Activated T-cell treated with anti-CD3 and anti-CD28 coated beads for 1 hour (primary cell): ENCODE measurements at places on chromosomes 16 and 17.

DNA sequence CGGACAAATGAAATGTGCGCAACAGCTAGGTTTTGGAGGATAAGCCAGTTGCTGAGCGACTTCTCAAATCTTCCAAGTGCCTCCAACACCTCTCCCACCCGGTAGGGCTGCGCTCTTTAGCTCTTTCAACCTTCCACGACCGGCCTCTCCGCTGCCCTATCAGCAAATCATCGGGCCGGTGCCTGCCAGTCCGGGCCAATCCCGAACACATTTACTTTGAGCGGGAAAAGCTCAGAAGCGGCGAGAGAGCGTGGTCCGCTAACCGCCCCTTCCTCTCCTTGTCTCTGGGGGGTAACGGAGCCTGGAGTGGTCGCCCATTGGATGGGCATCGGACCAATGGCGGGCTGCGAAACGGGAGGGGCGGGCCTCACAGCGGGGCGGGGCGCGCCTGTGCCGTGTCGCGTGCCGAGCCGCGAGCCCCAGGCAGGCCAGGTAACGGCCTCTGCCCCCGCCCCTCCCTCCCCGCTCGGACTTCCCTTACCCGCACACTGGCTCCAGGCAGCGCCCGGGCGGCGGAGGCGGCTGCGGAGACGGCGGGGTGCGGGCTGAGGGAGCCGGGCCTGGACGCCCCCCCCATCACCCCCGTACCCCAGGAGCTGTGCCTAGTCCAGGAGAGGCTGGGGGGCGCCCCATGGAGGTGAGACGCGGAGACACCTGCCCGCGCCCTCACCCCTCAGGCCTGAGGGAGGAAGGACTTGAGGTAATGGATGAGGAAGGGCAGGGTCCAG, at the start of gene MEIOC:
Gene MEIOC (plus strand): TSS at position 486 of the 728 bp plus-strand sequence. CDS start 146 bp downstream, at position 632.
- no peak for DNase-seq

GRCh38 chr16:88907768-88908167, 41.3 kb upstream of the PABPN1L start:
- DNase-seq, result no peak

GRCh38 chr16:72066747-72067146, 3.7 kb downstream of the HPR start:
- no peak for DNase-seq

GRCh38 chr16:82454566-82454965, 172.2 kb upstream of the CDH13 start:
- no peak for DNase-seq

DNA sequence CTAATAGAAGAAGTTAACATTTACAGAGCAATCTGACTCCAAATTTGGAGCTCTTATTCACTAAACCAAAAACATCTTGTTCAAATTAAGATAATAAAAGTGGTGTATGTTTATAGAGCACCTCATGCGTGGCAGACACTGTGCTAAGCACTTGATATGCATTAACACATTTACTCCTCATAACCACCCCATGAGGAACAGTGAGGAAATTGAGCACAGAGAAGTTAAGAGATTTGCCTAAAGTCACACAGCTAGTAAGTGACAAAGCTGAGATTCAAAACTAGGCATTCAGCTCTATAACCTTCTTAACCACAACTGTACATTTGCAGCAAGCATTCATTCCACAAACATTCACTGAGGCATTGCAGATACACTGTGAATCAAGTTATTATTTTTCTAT, 94.0 kb downstream of the VAT1L start:
- no peak for DNase-seq

DNA sequence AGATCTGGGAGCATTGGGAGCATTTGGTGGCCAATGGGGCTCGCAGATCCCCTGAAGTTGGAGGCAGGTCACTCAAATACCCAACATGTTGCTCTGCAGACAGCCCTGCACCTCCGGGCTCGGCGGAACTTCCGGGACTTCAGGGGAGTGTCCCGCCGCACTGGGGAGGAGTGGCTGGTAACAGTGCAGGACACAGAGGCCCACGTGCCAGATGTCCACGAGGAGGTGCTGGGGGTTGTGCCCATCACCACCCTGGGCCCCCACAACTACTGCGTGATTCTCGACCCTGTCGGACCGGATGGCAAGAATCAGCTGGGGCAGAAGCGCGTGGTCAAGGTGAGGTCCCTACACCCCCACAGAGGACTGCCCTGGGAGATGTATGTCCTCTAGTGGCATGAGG, 16.4 kb downstream of the MVP start:
- no peak for DNase-seq

- DNase-seq, result no peak
These were observed 20.7 kb downstream of the PSMB3 start for GRCh38 chr17:38773258-38773657.

- DNase-seq, result no peak
These were observed 124.5 kb upstream of the MAF start for GRCh38 chr16:79725051-79725450.

DNA sequence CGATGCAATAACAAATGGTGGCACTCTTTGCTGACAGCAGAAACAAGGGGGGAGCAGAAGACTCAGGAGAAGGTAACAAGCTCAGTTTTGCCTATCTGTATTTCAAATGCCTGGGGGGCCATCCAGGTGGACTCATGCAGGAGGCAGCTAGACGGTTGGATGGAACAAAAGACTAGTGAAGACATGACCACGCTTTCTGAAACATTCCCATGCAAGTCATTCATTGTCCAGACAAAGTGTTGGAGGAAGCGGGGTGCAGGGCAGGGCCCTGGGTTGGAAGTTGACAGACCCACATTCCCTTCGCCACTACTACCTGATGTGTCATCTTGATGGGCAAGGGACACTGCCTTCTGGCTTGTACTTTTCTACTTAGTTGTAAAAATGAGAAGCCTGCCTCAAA, 29.8 kb upstream of the CRYBA1 start:
- no peak for DNase-seq

DNA sequence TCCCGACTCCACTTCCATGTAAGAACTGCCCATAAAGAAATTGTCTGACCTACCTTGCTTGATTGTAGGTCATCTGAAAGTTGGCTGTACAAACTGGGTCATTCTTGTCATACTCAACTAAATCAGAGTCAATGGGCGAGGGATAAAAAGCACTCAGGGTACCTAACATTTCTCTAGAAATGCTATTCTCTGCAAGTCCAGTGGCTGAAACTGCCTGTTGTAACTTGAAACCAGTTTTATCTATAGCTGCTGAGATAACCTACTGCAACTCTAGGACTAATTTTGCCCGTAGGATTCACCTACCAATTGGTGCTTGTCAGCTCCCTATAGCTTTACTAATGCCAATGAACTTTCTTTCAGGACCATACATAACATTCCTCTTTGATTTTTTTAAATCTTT, 100.1 kb upstream of the GRIN2A start:
- no peak for DNase-seq

DNA sequence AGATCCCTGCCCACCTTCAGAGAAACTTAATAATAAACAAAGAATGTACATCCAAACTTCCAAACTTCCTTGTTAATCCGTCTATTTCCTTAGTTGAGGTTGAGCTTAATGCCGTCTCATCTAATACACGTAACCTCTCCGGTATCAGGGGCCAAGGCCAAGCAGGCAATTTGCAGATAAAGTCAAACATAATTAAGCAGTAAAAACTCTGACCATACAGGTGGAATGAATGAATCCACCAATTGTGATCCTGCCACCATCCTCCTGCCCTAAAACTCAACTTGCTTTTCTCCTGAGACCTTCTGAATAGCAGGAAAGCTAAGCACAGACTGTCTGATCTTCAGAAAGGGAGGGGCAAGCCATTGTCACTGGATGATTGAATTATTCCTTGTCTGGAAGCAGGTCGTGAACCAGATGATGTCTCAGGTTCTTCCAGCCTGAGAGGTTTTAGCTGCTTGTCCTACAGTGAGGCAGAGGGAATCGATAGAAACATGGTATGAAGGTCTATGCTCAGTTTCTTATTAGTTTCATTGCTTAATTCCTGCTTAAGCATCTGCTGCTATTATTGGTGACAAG, 1111.8 kb upstream of the EEF2KMT start:
- DNase-seq, result no peak

GRCh38 chr16:56348168-56349085, 76.9 kb downstream of the AMFR start:
- DNase-seq, result no peak

DNA sequence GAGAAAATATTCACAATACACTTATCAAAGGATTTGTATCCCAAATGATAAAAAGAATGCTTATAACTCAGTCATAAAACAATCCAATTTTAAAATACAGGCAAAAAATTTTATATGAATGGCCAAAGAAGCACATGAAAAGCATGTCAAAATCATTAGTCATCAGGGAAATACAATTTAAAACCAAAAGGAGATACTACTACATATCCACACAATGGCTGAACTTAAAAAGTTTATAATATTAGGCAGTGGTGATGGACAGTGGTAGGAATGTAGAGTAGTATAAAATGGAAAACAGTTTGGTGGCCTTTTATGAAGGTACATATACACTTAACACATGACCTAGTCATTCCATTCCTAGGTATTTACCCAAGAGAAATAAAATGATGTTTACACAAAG, 12.2 kb downstream of the CMC2 start:
- DNase-seq, result no peak

DNA sequence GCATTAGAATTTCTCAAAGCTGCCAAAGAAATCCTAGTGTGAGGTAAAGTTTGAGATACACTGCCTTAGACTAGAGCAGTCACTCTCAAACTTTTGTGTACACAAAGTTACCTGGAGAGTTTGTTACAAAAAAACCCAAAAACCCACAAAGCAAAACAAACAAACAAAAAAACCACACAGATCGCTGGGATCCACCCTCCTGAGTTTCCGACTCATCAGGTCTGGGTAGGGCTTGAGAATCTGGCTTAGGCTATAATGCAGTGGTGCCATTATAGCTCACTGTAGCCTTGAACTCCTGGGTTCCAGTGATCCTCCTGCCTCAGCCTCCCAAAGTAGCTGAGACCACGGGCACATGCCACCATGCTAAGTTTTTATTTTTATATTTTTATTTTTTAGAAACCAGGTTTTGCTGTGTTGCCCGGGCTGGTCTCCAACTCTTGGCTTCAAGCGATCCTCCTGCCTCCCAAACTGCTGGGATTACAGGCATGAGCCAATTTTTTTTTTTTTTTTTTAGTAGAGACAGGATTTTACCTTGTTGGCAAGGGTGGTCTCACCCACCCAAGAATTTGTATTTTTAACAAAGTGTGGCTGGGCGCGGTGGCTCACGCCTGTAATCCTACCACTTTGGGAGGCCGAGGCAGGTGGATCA, 22.3 kb upstream of the SMG1 start:
- DNase-seq, result no peak

- DNase-seq, result no peak
These were observed 135.6 kb downstream of the AIPL1 start for GRCh38 chr17:6299275-6299674.

DNA sequence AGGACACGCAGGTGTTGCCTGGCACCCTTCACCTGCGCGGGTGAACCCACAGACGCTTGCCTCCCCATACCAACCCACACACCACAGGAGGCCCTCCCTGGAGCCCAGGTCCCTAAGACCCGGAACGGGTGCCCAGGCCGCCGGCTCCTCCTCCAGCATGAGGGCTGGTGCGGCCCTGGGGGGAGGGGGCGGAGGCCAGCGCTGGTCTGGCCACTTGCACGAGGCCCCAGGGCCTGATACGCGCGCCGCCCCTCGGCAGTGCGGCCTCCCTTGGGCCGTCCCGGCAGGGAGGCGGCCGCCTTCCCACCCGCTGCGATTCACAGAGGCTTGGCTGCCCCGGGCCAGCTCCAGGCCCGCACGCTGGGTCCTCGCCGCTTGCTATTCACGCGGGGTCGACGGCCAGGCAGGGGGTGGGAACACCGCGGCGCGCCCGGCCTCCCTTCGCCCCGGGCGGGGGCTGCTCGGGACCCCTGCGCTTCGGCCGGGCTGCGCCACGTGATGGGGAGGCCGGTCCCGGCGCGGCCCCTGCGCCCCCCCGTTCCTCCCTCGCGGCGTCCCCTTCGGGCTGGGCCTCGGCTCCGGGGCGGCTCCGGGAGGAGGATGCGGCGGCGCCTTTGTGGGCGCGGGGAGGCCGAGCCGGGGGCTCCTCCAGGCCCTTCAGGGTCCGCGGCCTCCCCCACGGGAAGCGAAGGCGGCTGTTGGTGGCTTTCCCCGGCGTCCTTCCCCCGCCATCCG, 685 bp downstream of the FASN start:
- DNase-seq, result no peak

- DNase-seq, result no peak
These were observed 36.0 kb upstream of the MED13 start for GRCh38 chr17:62101090-62101489.

DNA sequence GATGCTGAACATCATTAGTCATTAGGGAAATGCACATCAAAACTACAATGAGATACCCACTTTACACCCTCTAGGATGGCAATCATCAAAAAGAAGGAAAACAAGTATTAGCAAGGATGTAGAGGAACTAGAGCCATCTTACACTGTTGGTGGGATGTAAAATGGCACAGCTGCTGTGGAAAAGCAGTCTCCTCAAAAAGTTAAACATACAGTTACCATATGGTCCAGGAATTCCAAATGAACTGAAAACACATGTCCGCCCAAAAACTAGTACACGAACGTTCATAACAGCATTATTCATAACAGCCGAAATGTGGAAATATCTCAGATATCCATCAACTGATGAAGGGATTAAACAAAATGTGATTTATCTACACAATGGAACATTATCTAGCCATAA, 7.0 kb downstream of the FBF1 start:
- DNase-seq, result no peak

DNA sequence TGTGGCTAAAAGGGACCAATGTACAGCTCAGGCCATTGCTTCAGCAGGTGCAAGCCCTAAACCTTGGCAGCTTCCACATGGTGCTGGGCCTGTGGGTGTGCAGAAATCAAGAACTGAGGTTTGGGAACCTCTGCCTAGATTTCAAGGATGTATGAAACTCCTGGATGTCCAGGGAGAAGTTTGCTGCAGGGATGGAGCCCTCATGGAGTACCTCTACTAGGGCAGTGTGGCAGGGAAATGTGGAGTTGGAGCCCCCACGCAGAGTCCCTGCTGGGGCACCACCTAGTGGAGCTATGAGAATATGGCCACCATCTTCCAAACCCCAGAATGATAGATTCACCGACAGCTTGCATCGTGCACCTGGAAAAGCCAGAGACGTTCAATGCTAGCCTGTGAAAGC, 13.0 kb downstream of the EFCAB5 start:
- DNase-seq, result no peak

DNA sequence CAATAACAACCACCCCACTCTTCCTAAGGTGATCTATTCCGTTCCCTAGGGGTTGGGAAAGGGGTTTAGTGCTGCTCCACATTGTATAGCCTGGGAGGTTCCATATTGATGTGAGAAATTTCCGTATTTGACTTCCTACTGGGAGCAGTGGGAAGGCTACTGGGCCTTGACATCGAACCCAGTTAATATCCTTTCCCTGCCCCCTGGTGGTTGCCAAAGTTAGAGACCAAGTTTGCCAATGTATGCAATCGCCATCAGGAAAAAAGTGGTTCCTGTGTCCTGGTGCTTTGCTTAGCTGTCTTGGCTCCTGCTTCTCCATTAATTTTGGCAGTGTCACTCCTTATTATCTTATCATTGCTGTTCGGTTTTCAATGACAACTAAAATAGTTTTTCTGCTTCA, 914.9 kb downstream of the KCNJ2 start:
- DNase-seq, result no peak
